ENCODE measurements at places on chromosomes 4 and X. TPM values are rescaled to one million over a fixed set of nuclear protein-coding genes. Genes with fewer than 3 reads are reported as not detected.

Gene GABRG1
- not detected for total RNA-seq

Gene ARHGAP6
- 1.8 TPM for total RNA-seq

Gene TEX13C
- not detected for total RNA-seq

Gene LGI2
- total RNA-seq = not detected

Gene VCX3B
- not detected for total RNA-seq

Gene SMR3B
- total RNA-seq = not detected
